ENCODE measurements at places on chromosomes 2 and 18.

DNA sequence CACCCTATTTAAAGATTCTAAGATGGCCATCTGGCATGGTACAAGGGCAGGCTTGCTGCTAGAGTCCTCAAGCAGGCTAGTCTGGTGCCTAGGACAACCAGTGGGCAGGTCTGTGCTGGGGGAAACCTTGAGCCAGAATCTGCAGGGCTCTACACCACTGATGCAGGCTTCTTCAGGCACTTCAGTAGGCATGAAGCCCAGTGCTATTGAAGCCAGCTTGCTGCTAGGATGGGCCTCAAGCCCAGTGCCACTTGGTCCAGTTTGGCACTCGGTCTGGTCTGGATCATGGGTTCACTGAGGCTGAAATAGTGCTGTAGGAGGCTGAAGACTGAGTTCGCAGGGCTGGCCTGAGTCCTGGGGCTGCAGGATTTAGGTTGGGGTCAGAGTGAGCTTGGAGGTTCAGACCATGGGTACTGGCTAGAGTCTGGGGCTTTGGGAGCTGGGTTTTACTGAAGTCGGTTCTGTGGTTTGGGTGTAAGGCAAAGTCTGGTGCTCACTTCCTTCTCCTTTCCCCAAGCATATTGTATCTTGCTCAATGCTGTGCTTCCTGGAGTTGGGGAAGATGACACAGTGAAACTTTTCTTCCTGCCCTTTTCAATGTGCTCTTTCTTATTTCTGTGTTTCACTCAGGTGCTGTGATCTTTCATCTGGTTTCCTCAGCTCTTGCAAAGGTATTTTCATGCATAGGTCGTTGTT lies 41.2 kb downstream of the SP100 start:
- no peak for DNase-seq

GRCh38 chr2:11676640-11677039 lies 6.6 kb upstream of the NTSR2 start:
- no peak for DNase-seq

- DNase-seq: peak; percentile 68
Observed at GRCh38 chr2:39059366-39059952, 61.4 kb downstream of the SOS1 start.

DNA sequence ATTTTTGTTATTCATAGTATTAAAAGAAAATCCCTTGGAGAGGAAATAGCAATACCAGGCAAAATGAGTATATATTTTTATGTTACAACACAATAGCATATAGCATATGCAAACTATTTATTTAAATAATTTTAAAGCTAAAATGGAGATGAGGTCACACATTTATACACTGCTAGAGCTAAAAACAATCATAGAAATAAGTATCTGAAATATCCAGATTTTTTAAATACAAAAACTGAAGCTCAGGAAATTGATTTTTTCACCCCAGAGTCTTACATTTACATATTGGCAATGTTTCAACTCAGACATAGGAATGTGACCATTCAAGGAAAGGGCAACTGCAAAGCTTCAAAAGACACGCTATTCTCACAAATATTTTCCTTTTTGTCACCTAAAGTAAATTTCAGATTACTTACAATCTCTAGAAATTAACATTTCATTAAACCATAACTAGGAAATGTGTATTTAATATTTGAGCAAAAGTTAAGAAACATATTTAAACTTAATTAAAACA lies 8.9 kb downstream of the TFPI start:
- no peak for DNase-seq

DNA sequence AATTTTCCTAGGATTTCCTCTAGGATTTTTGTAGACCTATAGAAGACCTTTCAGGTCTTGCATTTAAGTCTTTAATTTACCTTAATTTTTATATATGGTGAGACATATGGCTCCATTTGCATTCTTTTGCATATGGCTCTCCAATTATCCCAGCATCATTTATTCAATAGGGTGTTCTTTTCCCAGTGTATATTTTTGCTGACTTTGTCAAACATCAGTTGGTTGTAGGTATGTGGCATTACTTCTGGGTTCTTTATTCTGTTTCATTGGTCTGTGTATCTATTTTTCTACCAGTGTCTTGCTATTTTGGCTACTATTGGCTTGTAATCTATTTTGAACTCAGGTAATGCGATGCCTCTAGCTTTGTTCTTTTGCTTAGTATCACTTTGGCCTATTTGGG lies 239.8 kb upstream of the CNTNAP5 start:
- DNase-seq: no peak

DNA sequence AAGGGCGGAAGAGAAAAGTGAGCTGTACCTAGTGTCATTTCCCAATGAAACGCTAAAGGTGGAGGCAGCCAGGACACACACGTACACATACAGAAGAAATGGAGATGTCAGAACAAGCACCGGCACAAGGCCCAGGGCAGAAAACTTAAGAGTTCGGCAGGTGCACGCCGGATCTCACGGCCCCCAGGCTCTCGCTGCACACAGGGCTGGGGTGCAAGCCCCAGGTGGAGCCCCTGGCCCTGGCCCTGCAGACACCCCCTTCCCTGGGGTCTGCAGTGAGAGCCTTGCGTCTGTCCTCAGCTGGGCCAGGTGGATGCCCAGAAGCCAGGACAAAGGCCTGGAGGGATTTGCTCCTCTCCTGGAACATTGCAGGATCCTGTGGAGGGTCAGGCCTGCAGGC lies 36.7 kb downstream of the AQP12A start:
- DNase-seq: no peak

DNA sequence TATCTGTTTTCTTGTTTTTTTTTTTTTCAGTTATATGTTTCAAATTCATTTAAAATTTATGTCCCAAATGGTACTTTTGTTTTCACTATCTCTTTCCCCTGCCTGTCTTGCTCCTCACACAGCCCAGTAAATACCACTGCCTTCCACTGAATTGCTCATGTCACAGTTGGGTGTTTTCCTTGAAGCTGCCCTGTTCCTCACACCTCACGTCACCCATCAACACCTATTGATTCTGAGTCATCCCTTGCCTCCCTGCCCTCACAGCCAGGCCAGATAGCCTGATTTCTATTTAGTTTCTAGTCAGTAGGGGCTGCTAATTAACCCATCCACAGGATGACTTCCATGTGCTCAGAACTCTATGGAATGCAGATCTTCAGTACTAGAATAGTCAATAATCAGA lies 25.3 kb downstream of the FSHR start:
- no peak for DNase-seq
